A549 treated with ZK216348 at 1 μM for 4 hours (cell line): ENCODE measurements at places on chromosomes 2 and 18. TPM values are rescaled to one million over a fixed set of nuclear protein-coding genes. Genes with fewer than 3 reads are reported as not detected.

CFAP65 gene
- 0.11 to 0.23 TPM (median 0.18 TPM) in 5 replicates for total RNA-seq

CIB4 gene
- total RNA-seq: 0.44 to 0.93 TPM (median 0.52 TPM) in 3 of 5 replicates, not detected in the others

ITPRID2 gene
- total RNA-seq: 40.2 to 59.2 TPM (median 55.2 TPM) in 5 replicates

TPO gene
- 0.13 to 0.29 TPM (median 0.13 TPM) in 3 of 5 replicates, not detected in the others for total RNA-seq

PROKR1 gene
- total RNA-seq: not detected in 5 replicates

C1QL2 gene
- 0.15 to 0.28 TPM (median 0.20 TPM) in 4 of 5 replicates, not detected in the other for total RNA-seq

MCFD2 gene
- 82.2 to 111 TPM (median 109 TPM) in 5 replicates for total RNA-seq

POTEI gene
- total RNA-seq: not detected in 5 replicates

CENPO gene
- 40.9 to 51.9 TPM (median 43.1 TPM) in 5 replicates for total RNA-seq

TMEFF2 gene
- 0.33 to 0.85 TPM (median 0.38 TPM) in 5 replicates for total RNA-seq
